T1000 (cell line): ENCODE measurements at places on chromosomes 11 and 22.

- no peak for DNase-seq
Observed at GRCh38 chr22:27311698-27312550, 489.6 kb downstream of the MN1 start.

GRCh38 chr22:38193580-38193979 lies 8.2 kb upstream of the MAFF start:
- DNase-seq: no peak

DNA sequence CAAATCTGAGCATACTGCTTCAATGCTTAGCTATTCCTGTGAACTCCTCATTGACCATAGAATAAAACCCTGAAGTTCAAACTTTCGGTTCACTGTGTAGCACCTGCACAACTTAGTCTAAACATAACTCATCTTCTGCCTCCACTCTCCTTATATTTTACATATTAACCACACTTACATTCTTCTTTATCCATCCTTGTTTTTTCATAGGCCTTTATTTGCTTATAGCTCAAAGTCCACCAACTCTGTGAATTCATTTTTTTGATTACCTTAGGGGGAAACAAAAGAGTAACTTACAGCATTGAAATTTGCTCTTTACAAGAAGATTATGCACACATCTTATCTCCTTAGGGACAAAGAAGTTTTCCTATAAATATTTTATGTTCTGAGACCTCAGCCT lies 521.6 kb upstream of the FAT3 start:
- DNase-seq: no peak

DNA sequence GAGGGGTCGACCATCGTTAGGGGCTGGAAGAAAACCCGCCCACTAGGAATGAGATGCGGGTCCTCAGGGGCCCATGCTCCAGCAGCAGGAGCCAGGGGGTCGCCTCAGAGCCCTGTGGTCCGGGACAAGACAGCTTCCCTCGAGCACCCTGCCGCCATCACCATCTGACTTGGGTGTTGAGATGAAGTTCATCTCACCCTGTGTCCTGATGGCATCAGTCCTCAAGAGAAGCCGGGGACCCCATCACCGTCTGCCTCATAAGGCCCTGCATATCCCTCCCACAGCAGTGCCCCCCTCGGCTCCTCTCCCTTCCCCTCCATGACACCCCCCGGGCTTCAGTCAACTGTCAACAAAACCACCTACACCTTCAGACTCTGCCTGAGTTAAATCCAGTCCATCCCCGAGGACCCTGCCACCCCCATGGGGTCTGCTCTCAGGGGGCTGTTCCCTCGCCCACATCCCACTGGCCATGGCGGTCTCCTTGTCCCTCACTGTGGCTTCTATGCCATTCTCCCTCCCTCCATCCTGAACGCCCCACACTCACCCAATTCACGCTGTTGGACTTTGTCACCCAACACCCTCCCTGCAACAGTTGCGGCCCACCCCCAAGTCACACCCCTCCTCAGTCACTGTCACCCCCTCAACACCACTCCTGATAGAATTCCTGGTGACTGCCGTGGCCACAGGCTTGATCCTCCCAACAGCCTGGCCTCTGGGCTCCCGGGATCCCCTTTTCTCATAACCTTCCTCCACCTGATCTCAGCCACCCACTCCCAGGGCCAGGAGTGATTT lies 87.7 kb upstream of the RTL6 start:
- no peak for DNase-seq

DNA sequence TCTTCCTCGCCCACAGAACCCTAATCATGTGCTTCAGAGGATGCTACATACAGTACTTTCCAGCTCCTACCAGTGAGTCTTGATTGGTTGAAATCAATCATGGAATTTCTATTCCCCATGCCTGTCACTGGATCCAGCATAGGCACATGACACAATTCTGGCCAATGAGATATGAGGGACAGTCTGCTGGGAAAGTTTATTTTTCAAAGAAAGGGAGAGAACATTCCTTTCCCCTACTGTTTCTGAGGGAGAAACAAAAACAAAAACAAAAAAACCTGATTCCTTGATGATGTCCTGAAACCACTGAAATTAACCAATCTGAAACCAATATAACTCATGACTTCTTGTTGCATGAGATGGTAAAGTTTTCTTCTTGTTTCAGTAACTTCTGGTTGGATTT lies 3.3 kb upstream of the RCN1 start:
- no peak for DNase-seq

- DNase-seq: no peak
Observed at GRCh38 chr11:75191330-75191717, 40.4 kb downstream of the SLCO2B1 start.

GRCh38 chr11:72102631-72102945 lies 509 bp downstream of the LAMTOR1 start:
- DNase-seq: no peak

DNA sequence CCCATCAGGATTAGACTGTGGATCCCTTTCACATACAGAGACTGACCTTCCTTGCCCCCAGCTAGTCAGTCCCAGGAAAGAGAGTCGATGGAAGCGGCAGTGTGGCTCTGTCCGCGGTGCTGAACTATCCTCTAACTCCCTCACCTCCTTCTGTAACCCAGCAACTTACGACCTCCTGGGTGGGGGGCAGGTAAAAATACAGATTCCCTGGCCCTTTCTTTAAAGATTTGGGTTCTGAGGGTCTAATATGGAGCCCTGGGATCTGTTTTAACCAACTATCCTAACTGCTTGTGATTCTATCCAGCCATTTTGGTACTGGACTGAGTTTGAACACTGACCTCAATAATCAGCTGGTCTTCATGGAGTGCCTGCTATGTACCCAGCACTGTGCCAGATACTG lies 23.2 kb downstream of the MFNG start:
- DNase-seq: no peak

- DNase-seq: no peak
Observed at GRCh38 chr11:15912825-15913224, 443.5 kb downstream of the SOX6 start.

- no peak for DNase-seq
Observed at GRCh38 chr22:44245438-44245837, 64.7 kb downstream of the PARVG start.

GRCh38 chr22:36787204-36787988 lies 11.5 kb upstream of the IFT27 start:
- no peak for DNase-seq
